ENCODE measurements at places on chromosomes 6 and 20.

GRCh38 chr6:158570681-158570962, 10.7 kb downstream of the TMEM181 start:
- no peak for DNase-seq

DNA sequence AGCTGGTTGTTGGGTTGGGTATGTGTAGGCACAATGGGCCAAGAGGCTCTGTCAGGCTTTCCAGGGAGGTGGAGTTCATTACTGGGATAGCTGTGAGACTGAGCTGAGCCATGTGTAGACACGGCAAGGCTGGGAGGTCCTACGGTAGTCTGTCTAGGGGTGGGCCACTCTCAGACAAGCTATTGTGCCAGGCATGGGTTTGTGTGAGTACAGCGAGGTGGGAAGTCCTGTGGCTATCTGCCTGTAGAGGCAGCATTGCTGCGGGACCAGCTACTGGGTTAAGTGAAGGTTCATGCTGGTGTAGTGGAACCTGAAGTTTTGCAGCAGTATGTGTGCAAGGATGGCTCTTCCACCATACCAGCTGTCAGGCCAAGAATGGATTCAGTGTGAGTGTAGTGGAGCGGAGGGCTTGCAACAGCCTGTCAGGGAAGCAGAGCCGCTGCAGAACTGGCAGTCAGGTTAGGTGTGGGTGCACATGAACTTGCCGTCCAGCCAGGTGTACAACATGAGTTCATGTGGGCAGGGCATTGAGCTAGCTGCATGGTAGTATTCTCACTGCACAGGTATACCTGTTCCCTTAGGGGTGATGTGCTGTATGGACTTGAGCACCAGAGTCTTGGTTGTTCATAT, 78.0 kb upstream of the CENPW start:
- no peak for DNase-seq

- no peak for DNase-seq
Observed at GRCh38 chr6:32483968-32484613, 44.4 kb downstream of the HLA-DRA start.

DNA sequence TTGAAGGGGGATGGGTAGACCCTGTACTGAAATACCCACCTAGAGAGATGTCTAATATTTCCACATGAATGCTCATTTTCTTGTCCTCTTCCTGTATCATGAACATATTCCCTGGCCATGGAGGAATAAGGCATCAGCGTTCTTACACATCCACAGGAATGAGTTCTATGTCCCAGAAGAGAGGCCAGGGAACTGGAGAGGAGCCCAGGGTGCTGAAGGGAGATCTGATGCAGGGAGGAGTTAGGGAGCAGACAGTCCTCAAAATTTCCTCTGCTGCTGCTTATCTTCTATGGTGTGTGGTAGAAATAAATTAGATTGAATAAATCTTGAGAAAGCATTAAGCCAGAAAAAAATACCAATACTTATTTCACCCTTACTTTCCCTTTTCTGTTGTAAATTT, 295.0 kb downstream of the KCNQ5 start:
- no peak for DNase-seq

DNA sequence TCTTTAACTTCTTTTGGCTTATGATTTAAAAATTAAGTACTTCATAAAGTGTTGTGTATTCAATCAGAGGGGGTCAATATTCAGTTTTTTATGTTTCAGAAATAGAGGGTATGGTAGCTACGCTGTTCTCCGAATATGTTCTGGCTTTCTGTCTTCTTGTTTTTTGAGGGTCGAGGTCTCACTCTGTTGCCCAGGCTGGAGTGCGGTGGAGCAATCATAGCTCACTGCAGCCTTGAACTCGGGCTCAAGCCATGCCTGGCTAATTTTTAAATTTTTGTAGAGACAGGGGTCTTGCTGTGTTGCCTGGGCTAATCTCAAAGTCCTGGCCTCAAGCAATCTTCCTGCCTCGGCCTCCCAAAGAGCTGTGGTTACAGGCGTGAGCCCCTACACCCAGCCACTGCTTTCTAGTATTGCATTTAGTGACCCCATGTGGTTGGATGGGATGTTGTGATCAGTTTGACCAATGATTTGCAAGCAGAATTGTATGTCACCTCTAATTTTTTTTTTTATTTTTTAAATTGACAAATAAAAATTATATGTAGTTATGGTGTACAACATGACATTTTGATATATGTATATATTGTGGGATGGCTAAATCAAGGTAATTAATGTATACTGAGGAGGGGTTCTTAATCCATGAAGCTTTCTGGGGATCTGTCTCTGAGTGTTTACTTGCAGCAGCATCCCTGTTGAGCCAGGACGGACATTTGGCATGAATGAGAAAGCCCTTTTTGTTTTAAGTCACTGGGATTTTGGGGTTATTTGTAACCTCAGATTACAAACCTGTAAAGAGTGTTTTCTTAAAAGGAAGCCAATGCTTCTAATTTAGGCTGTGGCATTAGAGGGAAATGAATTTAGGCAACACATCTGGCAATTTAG, 38.5 kb upstream of the DEK start:
- no peak for DNase-seq

- DNase-seq, result peak; percentile 84
Observed at GRCh38 chr20:25584905-25585704, at the start of gene NINL. TSS of gene NINL (minus strand) at chr20:25585531. CDS start at chr20:25526587, 58,944 bp downstream.

DNA sequence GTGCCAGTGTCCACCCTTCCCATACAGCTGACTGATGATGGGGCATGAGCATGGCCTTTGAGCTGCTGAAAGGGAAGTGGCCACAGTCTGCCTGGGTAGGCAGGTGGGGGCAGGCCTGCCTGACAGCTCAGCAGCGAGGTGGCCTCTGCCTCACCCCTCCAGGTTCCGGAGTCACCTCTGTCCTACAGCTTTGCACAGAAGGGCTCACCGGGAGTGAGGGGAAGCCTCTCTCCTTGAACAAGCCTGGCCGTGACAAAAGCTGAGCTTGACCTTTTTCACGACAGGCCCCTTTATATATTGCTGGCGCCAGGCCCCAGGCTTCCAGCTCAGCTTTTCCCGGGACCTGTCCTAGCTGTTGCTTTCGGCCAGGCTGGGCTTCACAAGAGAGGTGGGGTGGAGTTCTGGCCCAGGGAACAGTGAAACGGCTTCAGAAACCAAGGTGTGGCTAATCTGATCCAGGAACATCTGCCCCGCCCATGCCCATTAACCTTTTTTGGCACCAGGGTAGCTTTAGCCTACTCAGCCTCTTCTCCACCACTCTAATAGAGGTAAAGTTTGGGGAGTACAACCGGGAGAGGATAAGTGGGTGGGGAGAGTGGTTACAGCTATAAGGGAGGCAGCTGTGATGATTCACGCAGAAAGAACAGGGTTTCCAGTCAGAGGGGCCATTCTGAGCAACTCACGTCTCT, 42.9 kb downstream of the C6orf132 start:
- no peak for DNase-seq

GRCh38 chr6:30097902-30098768, 14.8 kb downstream of the TRIM31 start:
- DNase-seq, result no peak

DNA sequence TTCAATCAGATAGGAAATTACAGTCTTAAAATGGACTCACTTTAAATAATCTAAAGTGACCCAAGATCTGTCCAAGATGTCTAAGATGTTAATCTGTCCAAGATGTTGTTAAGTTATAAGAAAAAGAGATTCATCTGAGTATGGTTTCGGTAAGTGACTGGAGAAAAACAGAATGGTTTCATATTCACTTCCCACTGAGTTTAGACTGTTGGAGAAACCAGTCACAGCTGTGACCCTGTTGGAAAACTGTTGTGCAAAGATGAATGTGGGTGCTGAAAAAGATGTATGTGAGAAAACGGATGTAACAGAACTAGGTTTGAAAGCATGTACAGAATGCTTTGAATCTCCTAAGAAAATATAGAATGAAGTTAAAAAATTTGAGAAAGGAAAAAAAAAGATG, 325.9 kb downstream of the COL12A1 start:
- DNase-seq, result peak; percentile 36

- no peak for DNase-seq
Observed at GRCh38 chr20:35280523-35280922, 2.6 kb upstream of the MMP24OS start.

DNA sequence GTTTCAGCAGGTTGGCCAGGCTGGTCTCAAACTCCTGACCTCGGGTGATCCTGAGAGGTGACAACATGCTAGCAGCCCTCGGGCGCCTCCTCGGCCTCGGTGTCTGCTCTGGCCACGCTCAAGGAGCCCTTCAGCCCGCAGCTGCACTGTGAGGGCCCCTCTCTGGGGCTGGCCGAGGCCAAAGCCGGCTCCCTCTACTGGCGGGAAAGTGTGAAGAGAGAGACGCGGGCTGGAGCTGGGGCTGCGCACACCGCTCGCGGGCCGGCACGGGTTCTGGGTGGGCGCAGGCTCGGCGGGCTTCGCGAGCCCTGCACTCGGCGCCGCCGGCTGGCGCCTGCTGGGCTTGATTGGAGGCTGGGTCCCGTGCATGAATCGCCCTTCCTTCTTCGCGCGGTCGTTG, 80.8 kb upstream of the RBM24 start:
- no peak for DNase-seq

DNA sequence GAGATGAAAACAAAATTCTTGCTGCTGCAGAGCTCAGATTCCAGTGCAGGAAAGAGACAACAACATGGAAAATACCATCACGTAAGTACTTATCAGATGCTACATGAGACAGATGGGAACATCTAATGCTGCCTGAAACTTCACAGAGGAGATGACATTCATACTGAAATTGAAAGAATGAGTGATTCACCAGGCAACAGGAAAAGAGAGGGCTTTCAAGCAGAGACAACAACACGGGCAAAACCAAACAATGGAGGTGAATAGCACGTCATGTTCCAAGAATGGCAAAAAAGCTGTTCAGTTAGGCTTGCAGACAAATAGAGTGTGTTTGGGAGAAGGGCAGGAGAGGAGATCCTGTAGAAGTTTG, 39.3 kb downstream of the GTF2H5 start:
- no peak for DNase-seq

DNA sequence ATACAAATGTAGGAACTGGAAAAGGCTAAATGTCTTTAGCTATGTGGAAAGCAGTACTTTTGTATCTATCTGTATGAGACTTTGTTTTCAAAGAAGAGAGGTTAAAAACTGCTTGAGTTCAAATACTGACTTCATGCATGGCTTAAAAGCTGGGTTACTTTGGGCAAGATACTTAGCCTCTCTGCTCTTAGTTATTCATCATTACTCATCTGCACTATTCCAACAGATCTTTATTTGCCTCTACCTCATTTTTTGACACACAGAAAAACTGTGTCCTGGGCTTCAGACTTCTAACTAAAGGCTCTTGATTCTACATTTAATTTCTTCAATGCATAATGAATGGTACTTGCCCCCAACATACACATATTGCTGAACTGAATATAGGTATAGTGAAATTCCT, 114.8 kb downstream of the DST start:
- no peak for DNase-seq

DNA sequence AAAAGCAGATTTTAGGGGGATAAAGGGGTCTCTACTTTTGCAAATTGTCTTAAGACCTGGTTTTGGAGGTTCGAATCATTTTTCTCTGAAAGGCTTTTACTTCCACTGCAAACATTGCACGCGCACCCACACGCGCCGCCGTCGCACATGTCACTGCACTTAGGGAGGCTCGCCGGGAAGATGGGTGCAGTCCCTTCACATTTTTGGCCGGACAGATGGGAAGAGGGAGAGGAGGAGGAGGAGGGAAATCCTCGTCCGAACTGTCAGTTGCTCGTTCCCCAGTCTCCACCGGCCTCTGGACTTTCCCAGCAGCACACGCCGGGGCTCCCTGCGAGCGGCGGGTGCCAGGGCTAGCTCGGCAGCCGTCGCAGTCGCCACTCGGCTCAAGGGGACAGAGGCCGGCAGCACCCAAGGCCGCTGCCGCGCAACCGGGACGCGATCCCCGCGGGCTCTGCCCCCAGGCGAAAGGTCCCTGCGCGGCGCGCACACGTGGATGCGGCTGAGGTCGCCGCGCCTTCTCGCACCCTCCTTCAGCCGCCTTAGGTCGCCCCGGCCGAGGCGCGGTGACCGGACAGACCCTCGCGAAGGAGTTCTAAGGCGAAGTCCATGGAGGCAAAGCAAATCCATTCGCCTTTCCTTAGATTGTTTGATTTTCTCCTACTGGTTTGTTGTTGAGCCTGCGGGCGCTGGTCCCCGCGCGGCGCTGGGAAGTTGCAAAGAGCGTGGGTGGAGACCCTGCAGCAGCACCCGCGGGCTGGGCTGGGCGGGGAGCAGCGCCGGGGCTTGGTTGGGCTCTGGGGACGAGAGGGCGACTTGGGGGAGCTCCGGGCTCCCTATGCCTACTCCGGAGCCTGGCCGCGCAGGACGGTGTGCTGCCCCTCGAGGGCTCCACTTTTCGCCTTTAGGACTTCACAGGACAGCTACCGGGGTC, 1.2 kb downstream of the MYB start:
- peak; percentile 9 for DNase-seq

DNA sequence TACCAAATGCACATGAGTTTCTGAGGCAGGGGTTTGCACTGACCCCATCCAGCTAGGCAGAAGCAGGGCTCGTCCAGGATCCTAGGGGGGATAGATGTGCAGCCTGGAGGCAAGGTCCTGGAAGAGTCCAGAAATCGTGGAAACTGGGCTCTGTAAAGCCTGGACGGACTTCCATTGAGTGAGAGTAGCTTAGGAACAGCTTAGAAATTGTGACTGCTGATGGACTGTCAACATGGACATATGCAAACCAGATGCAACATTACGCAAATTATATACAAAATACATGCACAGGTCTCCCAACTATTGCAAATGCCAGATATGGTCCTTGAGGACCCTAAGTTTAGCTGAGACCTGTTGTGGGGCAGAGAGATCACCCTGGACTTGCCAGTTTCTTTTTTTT, 4.8 kb upstream of the EMILIN3 start:
- DNase-seq, result no peak

DNA sequence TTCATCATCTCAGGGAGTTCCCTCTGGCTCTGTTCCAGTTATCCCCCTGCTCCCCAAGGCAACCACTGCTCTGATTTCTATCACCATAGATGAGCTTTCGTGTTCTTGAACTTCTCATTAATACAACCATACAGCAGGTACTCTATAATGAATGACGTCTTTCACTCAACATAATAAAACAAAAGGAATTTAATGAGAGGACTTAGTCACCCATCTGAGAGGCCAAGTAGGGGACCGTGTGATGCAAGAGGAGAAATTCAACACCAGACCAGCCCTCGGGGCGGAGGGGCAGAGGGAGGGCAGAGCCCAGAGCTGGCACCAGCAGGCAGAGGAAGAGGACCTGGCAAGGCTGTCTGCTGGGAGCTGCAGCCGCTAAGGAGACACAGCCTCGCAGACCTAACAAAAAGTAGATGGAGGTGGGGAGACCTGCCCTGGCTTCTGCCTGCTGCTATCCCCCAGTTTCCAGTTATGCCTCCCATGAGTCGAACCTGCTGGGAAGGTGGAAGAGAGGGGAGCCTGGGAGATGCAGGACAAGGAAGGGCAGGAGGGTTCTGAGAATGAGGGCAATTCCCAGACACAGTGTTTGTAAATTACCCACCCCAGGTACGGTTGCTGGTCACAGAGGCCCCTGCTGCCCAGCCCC, 13.8 kb downstream of the CCN5 start:
- peak; percentile 64 for DNase-seq

GRCh38 chr20:2336471-2336870, 40.7 kb downstream of the TGM3 start:
- no peak for DNase-seq

DNA sequence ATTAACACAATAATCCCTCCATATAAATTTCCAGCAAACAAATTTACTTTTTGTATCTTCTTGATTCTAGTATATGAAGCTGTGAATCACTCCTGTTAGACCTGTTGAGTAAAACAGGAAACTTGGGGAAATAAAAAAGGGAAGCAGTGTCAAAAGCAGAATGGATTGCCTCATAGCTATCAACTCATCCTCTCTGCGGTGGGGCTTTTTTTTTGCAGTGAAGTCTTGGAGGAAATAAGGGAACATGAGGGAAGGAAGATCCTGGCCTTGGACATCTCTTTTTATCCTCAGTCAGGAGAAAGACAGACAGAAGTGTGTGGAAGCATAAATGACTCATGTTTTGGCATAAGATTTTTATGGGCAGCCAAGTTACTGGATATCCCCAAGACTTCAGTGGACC, 332.5 kb downstream of the TFAP2A start:
- peak; percentile 64 for DNase-seq

Measured in muscle of leg (tissue), 16 donors.